ENCODE measurements at places on chromosomes 5 and 9. TPM values are rescaled to one million over a fixed set of nuclear protein-coding genes. Genes with fewer than 3 reads are reported as not detected.

TTC23L gene
- total RNA-seq = 0.13 TPM

NUDCD2 gene
- total RNA-seq = 24.3 TPM

PRRC1 gene
- 40.6 TPM for total RNA-seq

UBAC1 gene
- 51.8 TPM for total RNA-seq

IFNA21 gene
- not detected for total RNA-seq

DNA sequence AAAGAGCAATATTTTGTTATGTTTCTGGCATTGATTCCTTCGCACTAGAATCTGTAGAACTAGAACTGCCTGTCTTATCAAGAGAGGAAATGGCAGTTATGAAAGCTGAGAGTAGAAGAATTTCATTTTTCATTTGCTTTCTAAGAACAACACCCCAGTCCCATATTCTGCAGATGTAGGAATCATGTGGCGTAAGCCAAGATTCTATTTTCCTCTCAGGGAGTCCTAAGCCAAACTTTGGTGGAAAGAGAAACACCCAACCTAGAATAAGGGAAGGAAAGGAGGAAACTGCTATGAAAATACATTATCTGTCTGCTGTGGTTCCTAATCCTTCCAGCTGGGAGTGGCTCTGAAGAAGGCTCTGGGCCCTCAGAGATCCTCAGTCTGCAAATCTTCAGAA, 1176.9 kb upstream of the C9orf72 start:
- H3K4me1 ChIP-seq = no peaks in the 10 kb centered on the region
- H3K27ac ChIP-seq = no peak overlapping the region
- DNase-seq = peak; percentile 88
- no peaks in the 10 kb centered on the region for H3K36me3 ChIP-seq

GRCh38 chr5:170597109-170597751, 93.4 kb downstream of the KCNIP1 start:
- H3K4me1 ChIP-seq = peaks cover 26% of the 10 kb centered on the region
- H3K27ac ChIP-seq = peak overlapping the region; percentile 78

- no peaks in the 10 kb centered on the region for H3K4me1 ChIP-seq
- no peak overlapping the region for H3K4me3 ChIP-seq
- H3K27me3 ChIP-seq = no peaks in the 10 kb centered on the region
- no peak overlapping the region for H3K27ac ChIP-seq
These were observed 56.8 kb downstream of the GLIS3 start for GRCh38 chr9:4243113-4243512.

- H3K36me3 ChIP-seq = no peaks in the 10 kb centered on the region
- peaks cover 4% of the 10 kb centered on the region for H3K4me1 ChIP-seq
- H3K4me3 ChIP-seq = no peak overlapping the region
These were observed 168.7 kb downstream of the C5orf15 start for GRCh38 chr5:133799571-133800237.

GRCh38 chr9:73264631-73265030, 113.0 kb downstream of the ANXA1 start:
- no peaks in the 10 kb centered on the region for H3K4me1 ChIP-seq
- no peak overlapping the region for H3K4me3 ChIP-seq
- no peak overlapping the region for H3K27ac ChIP-seq
- no peak for DNase-seq

DNA sequence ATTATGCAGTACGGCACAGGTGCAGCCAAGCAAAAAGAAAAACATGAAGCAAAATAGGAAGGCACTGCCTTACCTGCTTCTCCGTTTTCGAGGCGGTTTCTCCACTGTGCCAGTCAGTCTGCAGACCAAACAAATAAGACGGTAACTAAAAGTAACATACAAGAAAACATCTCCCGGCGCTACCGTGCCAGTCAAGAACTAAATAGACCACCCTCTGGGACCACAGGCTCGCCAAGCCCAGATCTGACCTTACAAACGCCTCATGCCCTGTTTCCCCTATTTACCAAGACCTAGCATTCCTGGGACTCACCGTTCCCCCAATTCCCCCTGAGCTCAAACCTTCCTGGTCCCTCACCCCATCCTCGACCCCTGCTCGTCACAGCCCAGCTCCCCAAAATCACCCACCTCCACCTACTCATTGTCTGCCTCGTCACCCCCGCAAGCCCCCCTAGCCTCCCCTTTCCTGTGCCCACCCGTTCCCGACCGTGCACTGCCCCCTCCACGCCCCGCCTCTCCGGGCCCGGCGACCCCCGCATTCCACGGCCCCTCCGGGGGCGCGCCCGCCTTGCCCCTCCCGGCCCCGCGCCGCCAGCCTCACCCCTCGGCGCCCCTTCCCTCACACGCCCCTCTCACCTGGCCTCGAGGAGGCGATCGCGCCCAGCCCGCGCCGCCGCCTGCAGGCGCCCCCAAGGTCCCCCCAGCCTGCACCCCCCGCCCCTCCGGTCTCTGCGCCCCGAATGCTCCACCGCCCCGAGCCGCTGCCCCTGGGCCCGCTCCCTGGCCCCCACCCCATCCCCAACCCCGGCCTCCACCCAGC, 560 bp downstream of the SCAI start:
- H3K36me3 ChIP-seq = no peaks in the 10 kb centered on the region
- no peak overlapping the region for H3K27ac ChIP-seq
- peak overlapping the region; percentile 50 for H3K4me3 ChIP-seq
- H3K4me1 ChIP-seq = peaks cover 6% of the 10 kb centered on the region
- H3K27me3 ChIP-seq = no peaks in the 10 kb centered on the region

GRCh38 chr5:124262991-124263571, 483.4 kb downstream of the ZNF608 start:
- H3K4me3 ChIP-seq = no peak overlapping the region
- H3K27me3 ChIP-seq = no peaks in the 10 kb centered on the region
- H3K27ac ChIP-seq = peak overlapping the region; percentile 50
- H3K36me3 ChIP-seq = no peaks in the 10 kb centered on the region

GRCh38 chr5:157172403-157172802, 6.3 kb upstream of the GARIN3 start:
- H3K36me3 ChIP-seq = no peaks in the 10 kb centered on the region
- no peaks in the 10 kb centered on the region for H3K4me1 ChIP-seq
- DNase-seq = peak; percentile 32
- H3K4me3 ChIP-seq = no peak overlapping the region

GRCh38 chr9:81772144-81772543, 82.8 kb upstream of the TLE1 start:
- H3K4me3 ChIP-seq = no peak overlapping the region
- no peak overlapping the region for H3K27ac ChIP-seq
- H3K36me3 ChIP-seq = no peaks in the 10 kb centered on the region

DNA sequence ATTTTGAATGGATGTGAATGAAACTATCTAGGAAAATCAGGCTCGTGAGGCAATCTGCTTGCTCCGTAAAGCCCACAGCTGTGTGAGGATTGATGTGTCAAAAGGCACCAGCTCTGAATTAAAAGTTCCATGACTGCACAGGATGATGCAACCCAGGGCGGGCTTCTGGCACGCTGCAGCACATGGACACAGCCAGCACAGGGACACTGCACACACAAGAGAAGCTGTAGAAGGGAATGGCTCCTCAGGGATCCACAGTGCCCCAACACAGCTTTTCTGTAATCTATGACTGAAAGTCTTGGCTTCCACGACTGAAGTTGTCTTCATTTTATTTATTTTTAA, 151.0 kb downstream of the GCNT1 start:
- H3K27ac ChIP-seq = peak overlapping the region; percentile 73
- peak; percentile 93 for DNase-seq
- H3K36me3 ChIP-seq = no peaks in the 10 kb centered on the region

DNA sequence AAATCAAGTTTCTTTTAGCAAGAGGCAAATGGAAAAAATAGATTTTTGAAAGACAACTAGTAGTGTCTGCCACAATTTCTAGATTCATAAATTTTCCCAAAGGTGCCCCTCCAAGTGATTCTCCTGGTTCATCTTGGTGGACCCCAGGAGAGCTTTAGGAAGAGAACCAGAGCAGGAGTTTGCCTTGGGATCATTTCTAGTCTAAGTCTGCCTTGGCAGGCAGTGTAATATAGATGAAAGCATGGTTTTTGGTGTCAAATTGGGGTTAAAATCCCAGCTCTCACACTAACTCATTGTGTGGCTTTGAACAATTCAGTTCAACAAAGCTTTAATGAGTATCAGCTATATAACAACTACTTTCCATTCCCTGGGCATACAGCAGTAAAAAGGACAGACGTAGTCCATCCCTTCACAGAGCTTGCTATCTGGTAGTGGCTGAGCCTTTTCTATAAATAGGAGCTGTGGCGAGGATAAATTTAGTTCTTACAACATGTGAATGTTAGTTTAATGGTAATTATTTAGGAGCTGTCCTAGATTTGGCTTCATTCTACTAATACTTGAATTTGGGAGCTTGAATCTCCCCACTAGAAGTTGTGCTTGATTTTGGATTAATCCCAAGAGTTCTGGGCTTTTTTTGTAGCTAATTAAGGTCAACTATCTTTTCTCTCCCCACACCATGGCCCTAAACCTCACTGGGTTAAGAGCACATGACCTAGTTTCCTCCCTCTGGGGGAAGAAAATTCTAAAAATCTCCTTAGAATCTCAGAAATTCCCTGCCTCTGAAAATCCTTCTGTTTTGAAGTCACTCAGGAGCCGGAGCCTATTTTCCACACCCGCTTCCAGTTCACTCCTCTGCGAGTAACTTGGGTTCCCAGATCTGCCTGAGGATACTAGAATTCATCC, 197.8 kb downstream of the PCSK1 start:
- no peaks in the 10 kb centered on the region for H3K4me1 ChIP-seq
- no peak for DNase-seq
- no peaks in the 10 kb centered on the region for H3K36me3 ChIP-seq

DNA sequence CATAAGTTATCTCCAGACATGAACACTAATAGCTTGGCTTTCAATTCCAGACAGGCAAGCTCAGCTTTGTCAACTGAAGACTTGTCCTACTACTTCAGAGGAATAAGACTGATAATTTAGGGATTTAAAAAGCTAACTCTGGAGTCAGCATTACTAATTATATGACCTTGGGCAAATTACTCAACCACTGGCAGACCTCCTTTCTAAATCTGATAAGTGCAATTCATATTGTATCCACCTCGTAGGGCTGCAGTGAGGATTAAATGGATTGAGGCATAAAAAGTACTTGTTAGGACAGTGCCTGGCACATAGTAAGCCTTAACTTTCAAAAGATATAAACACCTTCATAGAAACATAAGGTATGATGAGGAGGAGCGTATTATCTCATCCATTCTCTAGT, 104.4 kb downstream of the KLHL3 start:
- H3K4me3 ChIP-seq = no peak overlapping the region
- no peak for DNase-seq
- no peaks in the 10 kb centered on the region for H3K36me3 ChIP-seq
- H3K27me3 ChIP-seq = no peaks in the 10 kb centered on the region
- peaks cover 6% of the 10 kb centered on the region for H3K4me1 ChIP-seq

DNA sequence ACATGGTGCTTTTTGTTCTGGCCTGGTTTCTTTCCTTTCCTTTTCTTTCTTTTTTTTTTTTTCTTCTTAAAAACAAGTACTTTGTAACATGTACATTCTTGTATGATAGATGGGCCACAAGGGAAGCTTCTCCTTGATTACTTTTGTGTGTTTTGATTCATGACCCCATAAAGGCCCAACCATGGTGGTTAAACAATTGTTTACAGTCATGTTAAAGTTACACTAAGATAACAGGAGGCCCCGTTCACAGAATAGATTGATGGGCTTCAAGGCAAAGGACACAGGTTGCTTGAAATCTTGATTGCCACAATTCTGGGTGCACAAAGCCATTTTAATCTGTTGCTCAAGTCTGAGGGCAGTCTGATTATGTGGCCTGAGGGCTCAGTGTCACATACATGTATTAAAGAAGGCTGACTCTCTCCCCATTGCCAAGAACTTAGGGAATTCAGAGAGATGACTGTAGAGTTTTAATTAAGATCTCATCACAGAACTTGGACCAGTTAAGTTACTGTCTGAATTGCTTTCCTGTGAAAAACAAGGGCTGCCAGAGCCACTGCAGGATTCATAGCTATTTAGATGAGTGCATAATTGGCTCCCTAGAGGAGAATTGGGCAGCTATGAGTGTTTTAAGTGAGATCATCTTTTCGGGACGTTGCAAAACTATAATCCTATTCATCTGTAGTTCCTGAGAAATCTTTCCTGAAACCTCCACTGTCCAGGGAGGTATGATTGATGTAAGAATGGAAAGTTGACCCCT, 163.4 kb downstream of the TLE4 start:
- H3K27me3 ChIP-seq = no peaks in the 10 kb centered on the region
- H3K4me3 ChIP-seq = no peak overlapping the region
- H3K4me1 ChIP-seq = no peaks in the 10 kb centered on the region
- no peaks in the 10 kb centered on the region for H3K36me3 ChIP-seq
- peak; percentile 56 for DNase-seq

- no peak overlapping the region for H3K27ac ChIP-seq
- H3K4me3 ChIP-seq = no peak overlapping the region
- no peaks in the 10 kb centered on the region for H3K36me3 ChIP-seq
These were observed 93.4 kb downstream of the PIP5K1B start for GRCh38 chr9:68798423-68798822.

DNA sequence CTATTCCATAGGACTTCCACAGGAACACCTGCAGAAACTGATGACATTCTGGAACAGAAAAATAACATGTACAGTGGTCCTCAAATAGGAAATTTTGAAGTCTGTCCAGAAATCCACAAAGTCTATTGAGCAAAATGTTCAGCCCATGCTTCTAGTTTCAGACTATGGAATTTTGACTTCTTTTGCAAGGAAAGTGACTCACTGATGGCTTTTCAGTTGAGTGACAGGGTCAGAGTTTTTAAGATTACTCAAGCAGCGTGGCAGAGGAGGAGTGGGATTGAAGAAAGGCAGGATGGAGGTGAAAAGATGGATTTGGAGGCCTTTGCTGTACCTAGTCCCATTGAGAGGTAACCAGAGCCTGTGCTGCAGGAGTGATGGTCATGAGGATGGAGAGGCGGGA, 151.5 kb downstream of the GOLPH3 start:
- DNase-seq = no peak
- H3K36me3 ChIP-seq = no peaks in the 10 kb centered on the region
- H3K4me3 ChIP-seq = no peak overlapping the region
- peaks cover 24% of the 10 kb centered on the region for H3K4me1 ChIP-seq
- no peak overlapping the region for H3K27ac ChIP-seq
